ENCODE measurements at places on chromosomes 2 and 18.
A peak's percentile ranks its signal among the peaks of the same experiment; 100 is the strongest.

DNA sequence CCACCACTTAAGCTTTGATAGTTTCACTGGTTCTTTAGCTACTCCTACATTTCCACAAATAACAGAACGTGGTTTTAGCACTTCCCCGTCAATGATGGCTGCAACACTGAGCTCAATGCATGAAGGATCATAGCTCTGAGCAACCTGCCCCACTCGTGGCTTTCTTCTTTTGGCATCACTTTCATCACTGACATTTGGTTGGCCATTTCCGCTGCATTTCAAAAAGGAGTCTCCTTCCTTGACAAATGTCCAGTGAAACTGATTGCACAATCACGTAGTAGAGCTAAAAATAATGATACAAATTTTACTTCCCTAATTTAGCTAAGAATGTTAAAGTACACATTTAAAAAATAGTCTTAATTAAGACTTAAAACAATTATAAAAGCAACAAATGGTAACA lies 205.2 kb upstream of the HDAC4 start:
- peak; percentile 12 for DNase-seq

- DNase-seq: no peak
These were observed 28.3 kb downstream of the CSRNP3 start for GRCh38 chr2:165497659-165498317.

- no peak for DNase-seq
These were observed 808 bp upstream of the SERPINB11 start for GRCh38 chr18:63701952-63702351.

- no peak for DNase-seq
These were observed 27.5 kb upstream of the ACVR1 start for GRCh38 chr2:157903626-157904025.

DNA sequence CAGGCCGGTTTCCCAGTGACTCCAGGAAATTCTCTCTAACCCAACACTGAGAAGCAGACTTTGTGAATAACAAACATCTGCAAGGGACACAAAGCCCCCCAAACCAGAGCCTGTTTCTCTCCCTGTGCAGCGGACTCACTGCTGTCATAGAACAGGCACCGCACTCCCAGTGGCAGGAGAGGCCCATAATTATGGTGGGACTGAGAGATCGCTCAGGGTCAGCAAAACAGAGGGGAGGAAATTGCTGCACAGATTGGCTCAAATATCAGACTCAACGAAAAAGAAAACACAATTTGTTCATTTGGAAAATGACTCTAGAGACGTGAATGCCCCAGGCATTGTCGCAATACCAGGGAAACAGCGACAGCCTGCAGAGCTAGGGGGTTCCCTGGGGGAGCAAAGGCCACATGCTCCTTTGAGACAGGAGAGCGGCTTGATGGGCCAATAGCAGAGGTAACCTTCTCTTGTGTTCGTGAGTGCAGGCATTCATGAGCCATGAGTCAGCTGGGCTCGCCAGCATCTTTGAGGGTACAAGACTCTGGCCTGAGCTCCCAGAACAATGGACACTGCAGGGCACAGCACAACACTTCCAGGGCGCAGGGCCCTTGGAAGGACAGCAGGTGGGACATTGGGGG lies 143.3 kb upstream of the KLHL29 start:
- no peak for DNase-seq

GRCh38 chr2:16862471-16862870 lies 196.8 kb upstream of the CYRIA start:
- no peak for DNase-seq

GRCh38 chr2:213806125-213806726 lies 522.0 kb downstream of the SPAG16 start:
- peak; percentile 0 for DNase-seq
